Activated CD8-positive, alpha-beta memory T cell treated with anti-CD3 and anti-CD28 coated beads, Interleukin-2, amount 50 U/mL, for 48 hours (primary cell): ENCODE measurements at places on chromosomes 7 and 10.

- DNase-seq: no peak
Measured at GRCh38 chr7:3897430-3898372, 596.6 kb downstream of the SDK1 start.

GRCh38 chr7:101273206-101273605 lies 28.3 kb upstream of the FIS1 start:
- no peak for DNase-seq

DNA sequence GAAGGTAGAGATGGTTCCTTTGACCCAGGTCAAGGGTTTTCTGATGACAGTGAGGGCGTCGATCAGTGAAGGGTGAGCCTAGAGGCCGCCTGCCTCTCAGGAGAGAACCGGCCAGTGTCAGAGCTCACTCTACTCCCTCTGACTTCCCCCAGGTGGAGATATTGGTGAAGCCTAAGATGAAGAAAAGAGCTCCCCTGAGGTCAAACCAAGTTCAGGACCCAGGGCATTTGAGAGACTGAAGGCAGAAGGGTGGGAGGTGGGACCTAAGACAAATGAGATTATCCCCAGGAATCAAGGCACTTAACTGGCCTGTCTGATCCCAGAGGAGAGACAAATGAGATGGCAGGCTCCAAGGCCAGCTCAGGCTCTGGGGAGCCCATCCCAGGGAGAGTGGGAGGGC lies 104.7 kb downstream of the CDH23 start:
- no peak for DNase-seq

- DNase-seq: peak; percentile 89
Measured at GRCh38 chr7:143305423-143306070, 10.4 kb upstream of the CLCN1 start.

DNA sequence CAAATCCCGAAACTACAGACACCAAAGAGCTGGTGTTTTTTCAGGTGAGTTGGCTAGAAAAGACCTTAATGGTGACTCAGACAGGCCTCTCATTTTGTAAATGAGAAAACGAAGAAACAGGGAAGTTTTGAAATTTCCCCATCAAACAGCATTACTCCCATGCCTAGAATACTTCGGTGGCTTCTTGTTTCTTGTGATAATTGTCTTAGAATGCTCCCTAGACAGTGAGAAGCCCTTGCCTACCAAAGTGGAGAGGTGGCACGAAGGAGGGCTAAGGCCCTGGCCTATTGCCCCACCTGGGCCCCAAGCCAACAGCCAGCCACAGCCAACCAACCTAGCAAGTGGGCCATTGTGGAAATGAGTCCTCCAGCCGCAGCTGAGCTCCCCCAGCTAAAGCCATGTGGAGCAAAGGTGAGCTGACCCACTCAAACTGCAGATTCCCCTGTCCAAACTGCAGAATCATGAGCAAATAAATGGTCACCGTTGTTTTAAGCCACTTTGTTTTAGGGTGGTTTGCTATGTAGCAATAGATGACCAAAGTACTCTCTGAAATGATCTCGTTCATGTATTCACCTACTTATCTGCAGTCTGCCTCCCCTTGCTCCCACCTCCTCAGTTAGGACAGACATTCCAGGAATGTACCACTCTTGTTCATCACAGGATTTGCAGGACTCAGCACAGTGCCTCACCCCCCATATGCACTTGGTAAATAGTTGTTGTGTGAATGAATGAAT lies 97.7 kb upstream of the FGFR2 start:
- DNase-seq: no peak

GRCh38 chr7:90709501-90710465 lies 113.7 kb downstream of the CDK14 start:
- no peak for DNase-seq

- no peak for DNase-seq
Measured at GRCh38 chr10:34653530-34653929, 161.6 kb downstream of the PARD3 start.

- DNase-seq: no peak
Measured at GRCh38 chr7:45983720-45984255, 62.7 kb upstream of the IGFBP3 start.

- no peak for DNase-seq
Measured at GRCh38 chr7:50142425-50143017, 49.5 kb upstream of the ZPBP start.

- peak; percentile 78 for DNase-seq
Measured at GRCh38 chr10:8051851-8052257, 2.6 kb upstream of the GATA3 start.

- no peak for DNase-seq
Measured at GRCh38 chr7:17021205-17021604, 139.4 kb upstream of the AGR3 start.

DNA sequence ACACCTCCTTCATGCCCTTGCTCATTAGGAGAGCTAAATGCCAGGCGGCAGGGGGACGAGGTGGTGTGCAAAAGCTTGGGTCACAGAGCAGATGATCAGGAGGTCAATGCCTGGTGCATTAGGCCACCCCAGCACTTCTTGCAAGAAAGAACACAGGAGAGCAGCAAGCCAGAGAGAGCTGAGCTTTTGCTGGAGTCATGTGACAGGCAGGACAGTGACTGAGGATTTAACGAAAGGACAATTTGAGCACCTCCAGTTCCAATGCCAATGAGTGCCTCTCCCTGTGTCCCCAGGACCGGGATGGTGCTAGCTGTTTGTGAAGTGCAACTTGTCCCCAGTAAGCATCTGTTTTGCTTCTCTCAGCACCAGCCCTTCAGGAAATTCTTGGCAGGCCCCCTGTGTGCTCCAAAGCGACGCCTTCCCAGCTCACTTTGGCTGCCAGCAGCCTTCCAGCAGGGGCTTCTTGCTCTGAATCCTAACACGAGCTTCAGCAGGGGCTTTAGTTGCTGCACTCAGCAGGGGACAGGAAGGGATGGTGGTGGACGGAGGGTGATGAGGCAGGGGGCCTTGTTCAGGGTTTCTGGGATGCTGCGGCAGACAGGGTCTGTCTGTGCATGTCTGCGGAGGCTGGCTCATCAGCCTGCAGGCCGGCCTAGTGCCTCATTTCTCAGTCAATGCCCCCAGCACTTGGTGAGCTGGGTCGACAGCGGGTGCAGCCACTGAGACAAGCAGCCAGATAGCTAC lies 368.1 kb downstream of the RPS24 start:
- no peak for DNase-seq

GRCh38 chr10:43126759-43127424 lies 11.4 kb upstream of the CSGALNACT2 start:
- DNase-seq: peak; percentile 37

DNA sequence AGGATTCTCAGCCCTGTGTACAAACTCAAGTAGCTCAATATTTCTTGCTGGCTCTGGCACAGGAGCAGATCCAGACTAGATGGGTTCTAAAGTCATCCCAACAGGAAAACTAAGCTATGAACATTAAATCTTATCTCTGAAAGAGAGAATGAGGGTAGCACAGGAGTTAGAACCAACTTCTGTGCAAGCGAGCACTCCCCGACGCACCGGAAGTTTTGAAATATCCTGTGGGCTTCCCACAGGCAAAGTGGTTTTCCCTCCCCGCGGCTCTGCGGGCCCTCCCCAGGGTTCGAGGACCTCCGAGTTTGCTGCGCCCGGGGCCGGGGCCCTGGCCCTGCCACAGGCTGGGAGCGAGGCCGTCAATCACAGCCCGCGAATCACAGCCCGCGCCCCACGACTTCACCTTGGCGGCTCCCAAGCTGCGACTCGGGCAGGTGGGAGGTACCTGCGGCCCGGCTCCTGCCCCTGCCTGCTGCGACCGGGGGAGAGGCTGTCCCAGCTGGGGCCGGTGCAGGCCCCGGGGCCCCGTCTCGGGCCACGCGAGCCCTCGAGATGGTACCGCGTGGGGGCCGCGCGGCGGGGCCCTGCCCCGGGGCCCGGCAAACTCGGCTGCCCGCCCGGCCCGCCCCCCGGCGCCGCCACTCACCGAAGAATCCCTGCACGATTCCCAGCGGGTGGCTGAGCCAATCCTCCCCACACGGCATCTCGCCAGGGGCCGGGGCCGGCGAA lies 598 bp downstream of the MCMBP start:
- peak; percentile 80 for DNase-seq

DNA sequence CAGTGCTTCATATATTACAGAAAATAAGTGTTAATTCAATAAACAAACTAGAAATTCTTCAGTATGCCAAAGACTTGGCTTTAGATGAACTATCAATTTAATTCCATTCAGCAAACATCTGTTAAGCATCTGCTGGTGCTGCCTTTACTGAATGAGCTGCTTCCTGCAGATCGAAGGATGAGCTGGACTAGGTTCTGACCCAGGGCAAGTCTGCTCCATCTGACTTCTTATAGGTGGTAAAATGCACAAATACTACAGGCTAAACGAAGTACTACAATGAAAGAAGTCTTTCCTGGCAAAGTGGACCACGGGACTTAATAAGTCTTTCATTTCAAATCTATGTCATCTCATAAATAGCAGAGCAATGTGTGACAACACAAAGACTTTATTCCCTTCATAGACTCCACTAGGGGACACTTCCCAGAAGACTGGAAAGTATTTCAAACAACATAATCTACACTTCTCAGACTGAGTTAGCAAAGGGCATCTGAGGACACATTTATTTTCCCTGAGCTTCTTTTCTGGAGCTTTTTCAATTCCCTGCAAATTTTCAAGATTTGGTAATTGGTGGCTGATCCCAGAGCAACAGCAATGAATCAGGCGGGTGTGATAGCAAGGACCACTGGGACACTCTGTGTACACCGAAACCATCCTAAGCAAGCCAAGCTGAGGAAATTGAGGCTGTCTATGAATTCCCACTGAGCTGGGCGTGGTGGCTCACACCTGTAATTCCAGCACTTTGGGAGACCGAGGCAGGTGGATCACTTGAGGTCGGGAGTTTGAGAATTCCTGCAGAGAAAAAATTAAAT lies 108.9 kb upstream of the FRMD4A start:
- no peak for DNase-seq

DNA sequence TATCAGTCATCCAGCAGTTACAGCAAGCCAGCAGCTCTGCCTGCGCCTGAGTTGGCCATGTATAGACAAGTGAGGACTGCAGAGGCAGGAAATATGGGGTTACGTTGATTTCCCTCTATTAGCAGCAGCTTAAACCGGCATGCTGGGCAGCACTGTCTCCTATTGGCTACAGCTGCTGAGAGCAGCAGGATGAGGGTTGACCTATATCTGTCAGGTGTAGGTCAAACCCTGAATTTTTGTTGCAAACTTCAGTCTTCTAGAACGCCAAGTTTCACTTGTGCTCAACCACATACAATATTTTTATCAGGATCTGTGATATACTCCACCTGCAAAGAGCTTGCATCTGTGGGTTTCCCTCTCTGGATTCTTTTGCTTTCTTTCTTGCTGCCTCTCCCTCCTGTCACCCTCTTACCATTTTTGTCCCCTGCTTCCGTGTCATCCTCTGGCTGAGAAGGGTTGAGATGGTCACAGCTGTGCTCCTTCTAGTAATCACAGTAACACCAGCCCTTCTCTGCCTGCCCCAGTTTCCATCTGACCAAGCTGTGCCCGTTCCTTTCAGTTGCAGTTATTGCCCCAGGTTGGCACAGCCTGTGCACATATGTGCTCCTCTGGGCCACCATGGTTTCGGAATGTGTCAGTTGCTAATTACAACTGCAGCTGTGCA lies 23.8 kb upstream of the GLCCI1 start:
- DNase-seq: peak; percentile 62

GRCh38 chr7:142523821-142524460 lies 225.3 kb upstream of the PRSS1 start:
- no peak for DNase-seq

- DNase-seq: no peak
Measured at GRCh38 chr10:101550965-101551364, 37.1 kb downstream of the POLL start.

- no peak for DNase-seq
Measured at GRCh38 chr10:16816171-16816570, 1.1 kb downstream of the RSU1 start.

GRCh38 chr10:116720241-116720643 lies 22.1 kb downstream of the HSPA12A start:
- no peak for DNase-seq

GRCh38 chr10:121437596-121437995 lies 160.6 kb downstream of the FGFR2 start:
- no peak for DNase-seq

DNA sequence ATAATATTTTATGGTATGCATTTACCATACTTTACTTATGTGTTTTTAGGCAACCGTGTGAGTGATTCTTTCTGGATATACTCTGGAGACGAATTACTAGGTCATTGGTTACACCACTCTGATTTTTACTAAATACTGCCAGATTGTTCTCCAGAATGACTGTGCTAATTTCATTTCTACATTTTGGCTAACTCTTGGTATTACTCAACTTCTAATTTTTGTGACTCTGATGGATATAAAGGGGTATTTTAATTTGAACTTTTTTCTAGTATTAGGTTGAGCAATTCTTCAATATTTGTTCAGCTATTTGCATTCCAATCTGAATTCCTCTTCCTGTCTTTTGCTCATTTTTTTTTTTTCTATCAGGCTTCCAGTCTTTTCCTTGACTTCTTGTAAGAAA lies 223.6 kb downstream of the MDFIC start:
- DNase-seq: no peak

GRCh38 chr10:17059197-17059688 lies 70.4 kb downstream of the CUBN start:
- DNase-seq: no peak

- no peak for DNase-seq
Measured at GRCh38 chr7:27112361-27112760, 9.9 kb upstream of the HOXA2 start.

- DNase-seq: no peak
Measured at GRCh38 chr10:89799573-89799972, 98.2 kb downstream of the KIF20B start.

GRCh38 chr7:8190119-8190895 lies 71.7 kb downstream of the ICA1 start:
- no peak for DNase-seq

GRCh38 chr7:37740398-37740797 lies 56.8 kb downstream of the GPR141 start:
- no peak for DNase-seq

DNA sequence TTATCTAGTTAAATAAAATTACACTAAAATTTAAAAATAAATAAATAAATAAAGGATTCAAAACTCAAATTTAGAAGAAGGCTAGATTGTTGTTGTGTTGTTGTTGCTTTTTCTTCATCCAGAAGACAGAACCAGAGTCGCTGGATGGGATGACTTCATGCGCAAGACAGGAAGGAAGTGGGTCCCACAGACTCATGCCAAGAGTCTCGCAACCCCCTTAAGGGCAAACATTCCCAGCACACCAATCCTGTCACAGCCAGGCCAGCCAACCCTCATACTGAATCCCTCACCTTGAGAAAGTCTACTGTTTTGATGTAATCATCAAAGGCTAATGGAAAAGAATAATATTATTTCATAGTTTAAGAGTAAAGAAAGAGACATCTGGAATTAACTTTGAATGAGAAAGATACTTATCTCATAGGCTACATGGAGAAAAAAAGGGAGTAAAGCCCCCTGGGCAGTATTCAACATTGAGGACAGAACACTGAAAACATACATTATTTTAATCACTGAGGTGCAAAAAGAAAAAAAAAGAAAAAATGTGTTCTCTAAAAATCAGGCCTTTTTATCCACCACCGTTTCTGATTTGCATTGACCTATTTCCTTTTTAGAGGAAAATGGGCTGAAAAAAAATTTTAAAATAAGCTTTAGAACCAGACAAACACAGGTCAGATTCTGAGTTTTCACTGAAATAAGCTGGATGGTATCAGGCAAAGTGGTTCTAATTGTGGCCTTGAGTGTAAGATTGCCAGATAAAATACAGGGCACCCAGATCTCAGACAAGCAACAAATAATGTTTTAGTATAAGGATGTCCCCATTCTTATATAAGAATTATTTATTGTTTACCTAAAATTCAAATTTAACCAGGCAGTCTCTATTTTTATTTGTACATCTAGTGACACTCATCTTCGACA lies 826.5 kb downstream of the TNS3 start:
- DNase-seq: no peak

GRCh38 chr10:12444981-12445700 lies 95.8 kb downstream of the CAMK1D start:
- DNase-seq: no peak

- no peak for DNase-seq
Measured at GRCh38 chr7:10646194-10646593, 327.5 kb upstream of the PHF14 start.
